ENCODE measurements at places on chromosomes 7 and 10.

- DNase-seq = no peak
These were observed 139.1 kb downstream of the ATE1 start for GRCh38 chr10:121788717-121789116.

- DNase-seq = no peak
These were observed 63.4 kb downstream of the HPSE2 start for GRCh38 chr10:99172128-99172738.

GRCh38 chr7:129263168-129263567 is 38.3 kb downstream of the AHCYL2 start:
- no peak for DNase-seq

DNA sequence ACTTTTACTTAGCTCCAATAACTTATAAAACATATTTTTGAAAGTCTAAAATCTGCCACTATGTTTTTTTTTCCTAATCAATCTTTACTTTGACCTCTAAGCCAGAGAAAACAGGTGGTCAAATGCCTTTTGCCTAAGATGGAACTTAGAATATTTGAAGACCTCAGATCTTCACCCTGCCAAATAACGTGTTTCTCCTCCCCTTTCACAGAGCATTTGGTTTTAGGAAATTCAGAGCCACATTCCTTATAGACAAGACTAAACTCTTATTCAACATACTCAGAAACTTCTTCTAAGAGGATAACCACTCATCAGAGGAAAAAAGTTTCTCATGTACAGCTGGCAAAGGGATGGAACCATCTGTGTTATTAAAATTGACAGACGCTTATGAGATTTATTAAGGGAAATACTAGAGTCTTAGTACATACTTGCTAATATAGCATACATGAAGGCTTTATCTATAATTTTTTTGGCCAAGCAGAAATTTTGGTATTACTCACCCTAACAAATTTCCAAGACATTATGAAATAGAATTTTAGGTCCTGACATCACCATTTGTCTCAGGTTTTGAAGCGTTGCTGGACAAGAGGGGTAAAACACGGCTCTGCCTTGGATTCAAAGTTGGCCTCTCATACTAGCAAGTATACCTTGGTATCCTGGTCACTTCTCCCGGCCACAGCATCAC is 2.6 kb upstream of the EGFR start:
- no peak for DNase-seq

GRCh38 chr10:88004451-88004850 is 141.0 kb downstream of the PTEN start:
- no peak for DNase-seq

DNA sequence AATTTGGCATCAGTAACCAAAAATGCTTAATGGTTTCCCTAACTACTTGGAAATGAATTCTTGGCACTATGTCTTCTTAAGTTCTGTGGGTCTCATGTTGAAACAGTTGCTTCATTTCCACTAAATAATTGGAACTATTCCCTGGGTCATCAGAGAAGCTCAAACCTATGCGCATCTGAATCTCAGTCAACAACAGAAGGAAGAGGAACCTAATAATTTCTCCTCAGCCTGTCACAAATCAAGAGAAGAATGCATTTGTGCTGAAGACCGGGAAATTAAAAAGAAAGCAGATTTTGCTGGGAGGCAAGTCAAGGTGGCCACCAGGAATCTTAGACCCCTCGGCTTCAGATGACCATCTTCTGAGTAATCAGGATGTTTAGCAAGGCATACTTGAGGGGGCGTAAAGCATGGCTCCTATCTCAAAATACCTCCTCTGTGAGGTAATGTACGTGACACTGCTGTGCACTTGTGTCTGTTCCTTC is 41.4 kb downstream of the TOMM7 start:
- DNase-seq = no peak

DNA sequence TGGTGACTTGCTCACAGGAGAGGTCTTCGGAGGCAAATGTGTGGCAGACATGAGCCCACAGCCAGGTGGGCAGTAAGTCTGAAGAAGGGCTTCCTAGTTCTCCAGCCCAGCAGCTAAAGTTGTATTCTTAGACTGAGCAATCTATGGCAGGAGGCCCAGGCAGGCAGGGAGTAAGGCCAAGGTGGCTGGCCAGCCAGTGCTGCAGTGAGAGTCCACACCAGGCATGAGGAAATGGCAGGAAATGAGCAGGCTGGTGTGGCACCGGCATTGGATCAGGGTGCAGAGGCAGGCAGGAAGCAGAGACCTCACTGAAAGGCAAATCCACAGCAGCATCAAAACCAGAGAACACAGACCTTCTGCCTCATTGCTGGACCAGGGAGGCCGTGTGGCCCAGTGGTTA is 84.6 kb upstream of the PDE1C start:
- no peak for DNase-seq

- no peak for DNase-seq
These were observed 31.1 kb upstream of the HIBADH start for GRCh38 chr7:27693794-27694193.

- DNase-seq = no peak
These were observed 406.5 kb upstream of the SHH start for GRCh38 chr7:156218544-156219306.

DNA sequence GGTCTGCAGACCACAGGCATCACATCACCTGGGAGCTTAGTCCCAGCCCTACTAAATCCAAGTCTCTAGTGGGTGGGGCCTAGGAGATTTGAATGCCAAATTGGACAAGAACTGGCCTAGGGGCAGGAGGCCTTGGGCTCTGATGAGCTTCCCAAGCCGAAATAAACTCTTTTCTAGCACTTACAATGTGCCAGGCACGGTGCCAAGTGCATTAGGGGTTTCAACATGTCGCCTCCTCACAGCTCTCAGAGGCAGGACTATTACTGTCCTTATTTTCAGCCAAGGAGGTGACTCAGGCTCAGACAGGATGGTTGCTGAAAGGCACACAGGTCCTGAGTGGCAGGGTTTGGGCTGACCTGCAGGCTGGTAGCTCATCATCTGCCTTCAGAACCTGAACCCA is 9.2 kb upstream of the CPA1 start:
- no peak for DNase-seq

DNA sequence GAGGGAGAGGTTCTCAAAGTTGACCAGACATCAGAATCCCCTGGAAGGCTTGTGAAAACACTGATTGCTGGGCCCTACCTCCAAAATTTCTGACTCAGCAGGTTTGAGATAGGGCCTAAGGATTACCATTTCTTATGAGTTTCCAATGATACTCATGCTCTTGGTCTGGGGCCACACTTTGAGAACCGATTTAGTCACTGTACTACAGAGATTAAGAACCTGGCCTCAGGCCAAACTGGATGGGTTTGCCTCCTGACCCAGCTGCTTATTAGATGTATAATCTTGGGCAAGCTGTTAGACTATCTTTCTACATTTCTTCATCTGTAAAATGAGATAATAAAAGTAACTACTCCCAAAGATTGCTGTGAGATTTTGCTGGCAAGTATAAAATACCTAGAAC is 77.1 kb upstream of the SCIN start:
- no peak for DNase-seq

DNA sequence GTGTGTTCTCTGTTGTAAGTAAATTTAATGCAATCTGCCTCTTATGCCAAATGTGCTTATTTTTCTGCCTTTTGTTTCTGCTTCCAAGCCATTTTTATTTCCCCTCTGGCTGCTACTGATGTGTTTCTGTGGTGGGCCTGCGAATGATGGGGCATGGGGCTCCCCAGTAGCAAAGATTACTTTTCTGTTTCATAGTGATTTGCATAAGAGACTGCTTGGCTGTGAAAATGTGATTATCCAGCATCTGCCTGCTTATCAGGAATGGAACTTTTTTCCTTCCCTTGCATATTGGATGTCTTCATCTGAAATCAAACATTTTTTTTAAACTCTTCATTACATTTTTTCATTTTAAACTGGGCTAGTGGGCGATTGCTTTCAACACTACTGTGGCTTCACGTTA is 57.7 kb upstream of the BTBD16 start:
- no peak for DNase-seq

DNA sequence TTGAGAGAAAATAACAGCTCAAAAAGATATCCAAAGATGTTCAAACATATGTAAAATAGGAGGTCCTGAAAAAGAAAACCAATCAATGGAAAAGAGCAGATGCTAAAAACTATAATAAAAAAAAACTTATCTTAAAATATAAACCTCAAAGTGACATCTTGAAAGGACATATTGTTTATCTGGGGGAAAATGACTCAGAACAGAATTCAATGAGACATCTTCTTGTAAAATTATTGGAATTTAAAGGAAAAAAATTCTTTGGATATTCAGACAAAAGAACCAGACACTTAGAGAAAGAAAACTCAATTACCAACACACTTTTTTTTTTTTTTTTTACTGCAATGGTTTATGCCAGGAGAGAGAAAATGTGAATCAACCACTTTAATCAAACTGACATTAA is 58.9 kb downstream of the NAMPT start:
- DNase-seq = no peak

DNA sequence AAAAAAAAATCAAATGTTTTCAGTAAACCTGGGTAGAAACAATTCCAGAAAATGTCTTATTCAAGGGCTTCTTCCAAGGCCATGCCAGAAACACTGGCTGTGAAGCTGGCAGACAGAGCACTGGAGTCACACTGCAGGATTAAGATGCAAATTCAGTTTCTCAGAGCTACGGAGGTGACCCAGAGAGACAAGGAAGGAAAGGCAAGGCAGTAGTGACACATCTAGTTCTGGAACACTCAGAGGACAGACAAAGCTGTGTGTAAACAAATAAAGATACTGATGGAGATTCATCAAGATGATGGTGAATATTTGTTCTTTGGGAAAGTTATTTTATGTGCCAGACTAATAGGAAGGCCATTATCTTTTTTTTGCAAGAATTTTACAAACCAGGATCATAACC is 608.3 kb upstream of the C7orf33 start:
- DNase-seq = no peak

DNA sequence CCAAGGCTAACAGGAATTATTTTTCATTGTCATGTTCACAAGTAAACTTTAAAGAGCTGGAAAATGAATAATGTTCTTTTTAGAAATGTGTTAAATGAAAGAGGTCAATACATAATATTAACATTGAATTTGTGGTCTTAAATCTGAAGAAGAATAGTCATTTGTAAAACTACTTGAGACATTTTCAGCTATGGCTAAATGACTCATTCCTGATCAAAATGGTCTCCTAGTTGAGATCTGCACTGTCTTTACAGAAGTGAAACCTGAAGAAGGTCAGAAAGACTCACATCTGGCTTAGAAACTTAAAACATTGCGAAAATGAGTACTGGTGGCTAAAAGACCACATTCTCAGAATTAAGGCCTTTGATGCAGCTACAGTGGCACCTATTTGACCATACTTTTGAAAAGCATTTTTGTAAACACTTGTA is 5.9 kb downstream of the PIK3CG start:
- no peak for DNase-seq

GRCh38 chr7:130486114-130486953 is 5.6 kb upstream of the MEST start:
- DNase-seq = peak; percentile 37

DNA sequence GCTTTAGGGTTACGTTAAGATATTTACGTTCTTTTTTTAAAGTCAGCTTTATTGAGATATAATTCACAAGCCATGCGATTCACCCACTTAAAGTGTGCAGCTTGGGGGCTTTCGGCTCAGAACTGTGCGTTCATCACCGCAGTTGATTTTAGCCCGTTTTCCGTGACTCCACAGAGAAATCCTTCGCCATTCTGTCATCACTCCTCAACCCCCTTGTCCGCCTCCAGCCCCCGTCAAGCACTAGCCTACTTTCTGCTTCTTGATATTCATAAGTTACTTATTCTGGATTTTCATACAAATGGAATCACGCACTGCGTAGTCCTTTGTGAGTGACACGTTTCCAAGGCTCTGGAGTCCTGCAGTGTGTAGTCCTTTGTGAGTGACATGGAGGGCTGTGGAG is 20.4 kb downstream of the FAM20C start:
- DNase-seq = no peak

DNA sequence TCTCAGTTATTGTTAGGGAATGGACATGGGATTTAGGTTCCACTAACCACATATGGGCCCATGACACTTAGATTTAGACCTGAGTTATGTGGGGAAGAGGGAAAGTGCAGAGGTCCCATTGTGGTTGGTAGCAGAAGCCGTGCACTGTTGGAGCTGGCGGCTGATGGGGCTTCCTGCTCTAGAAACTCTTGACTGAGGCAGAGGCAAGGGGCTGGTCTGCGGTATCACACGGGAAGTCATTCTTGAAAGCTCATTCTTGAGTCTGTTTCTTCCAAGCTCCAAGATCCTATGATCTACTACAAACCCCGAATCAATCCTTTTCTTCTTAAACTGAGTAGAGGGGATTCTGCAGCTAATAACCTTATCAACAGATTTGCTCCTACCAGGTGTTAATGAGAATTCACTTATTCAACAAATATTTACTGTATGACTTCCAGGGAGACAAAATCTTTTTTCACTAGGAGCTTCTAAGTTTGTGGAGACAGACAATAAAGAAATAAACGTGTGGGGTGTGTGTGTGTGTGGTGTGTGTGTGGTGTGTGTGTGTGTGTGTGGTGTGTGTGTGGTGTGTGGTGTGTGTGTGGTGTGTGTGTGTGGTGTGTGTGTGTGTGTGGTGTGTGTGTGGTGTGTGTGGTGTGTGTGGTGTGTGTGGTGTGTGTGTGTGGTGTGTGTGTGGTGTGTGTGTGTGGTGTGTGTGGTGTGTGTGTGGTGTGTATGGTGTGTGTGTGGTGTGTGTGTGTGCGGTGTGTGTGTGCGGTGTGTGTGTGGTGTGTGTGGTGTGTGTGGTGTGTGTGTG is 57.1 kb downstream of the AOC1 start:
- DNase-seq = no peak

DNA sequence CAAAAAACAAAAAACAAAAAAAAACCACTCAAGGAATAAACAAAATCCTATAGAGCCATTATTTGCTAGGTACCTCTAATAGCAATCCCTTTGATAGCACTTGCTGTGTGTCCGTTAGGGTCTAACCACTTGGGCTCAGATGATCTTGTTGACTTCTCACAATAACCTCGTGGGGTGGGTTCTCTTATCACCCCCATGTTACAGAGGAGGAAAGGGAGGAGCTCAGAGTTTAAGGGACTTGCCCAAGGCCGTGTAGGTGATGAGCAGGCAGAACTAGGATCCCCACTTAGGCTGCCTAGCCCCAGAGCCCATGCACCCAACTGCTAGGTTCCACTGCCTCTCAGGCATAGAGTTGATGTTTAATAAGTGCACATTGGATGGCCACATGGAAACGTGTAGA is 131.1 kb downstream of the CAMK1D start:
- DNase-seq = no peak

GRCh38 chr7:96219378-96220130 is 102.3 kb downstream of the SLC25A13 start:
- no peak for DNase-seq

DNA sequence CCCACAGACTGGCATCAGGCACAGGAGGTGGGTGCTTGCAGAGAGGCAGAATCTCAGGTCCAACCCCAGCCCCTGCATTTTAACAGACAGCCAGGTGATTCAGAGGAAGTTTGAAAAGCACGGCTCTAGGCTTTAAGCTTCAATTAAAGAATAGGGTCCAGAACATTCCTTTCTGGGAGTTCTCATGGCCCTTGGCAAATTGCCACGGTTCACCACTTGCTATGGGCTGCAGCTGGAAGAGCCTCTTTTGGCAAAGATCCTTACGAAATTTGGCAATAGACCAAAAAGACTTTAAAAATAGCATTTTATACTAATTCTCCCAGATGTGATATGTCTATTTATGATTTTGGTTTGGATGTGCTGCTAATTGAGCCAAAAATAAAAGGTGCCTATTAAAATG is 148.1 kb downstream of the ITGA8 start:
- DNase-seq = no peak

GRCh38 chr7:157415486-157415885 is 78.7 kb downstream of the DNAJB6 start:
- no peak for DNase-seq

All from activated T-helper 2 cell treated with anti-CD3 and anti-CD28 coated beads, Interferon-gamma antibody, Interleukin-2, Interleukin-4, amounts not matched to agents 10 μg/mL and 5 μg/mL and 100 μg/mL, durations not matched to agents 14 hours and 24 hours and 36 hours (primary cell).